ENCODE measurements at places on chromosomes 3 and 15. TPM values are rescaled to one million over a fixed set of nuclear protein-coding genes. Genes with fewer than 3 reads are reported as not detected.

GRCh38 chr3:189122526-189123205 lies 49.1 kb upstream of the TPRG1 start:
- no peak for DNase-seq

- DNase-seq = no peak
Measured at GRCh38 chr3:10012106-10012505, 14.1 kb upstream of the FANCD2 start.

- DNase-seq = no peak
Measured at GRCh38 chr15:79724804-79725203, 172.0 kb downstream of the MTHFS start.

- no peak for DNase-seq
Measured at GRCh38 chr3:66819993-66820501, 178.1 kb upstream of the KBTBD8 start.

P2RY14 gene
- total RNA-seq = not detected

GRM2 gene
- total RNA-seq = 0.44 TPM

- DNase-seq = no peak
Measured at GRCh38 chr3:183484431-183485075, 56.1 kb upstream of the MCF2L2 start.

DBR1 gene
- total RNA-seq = 12.4 TPM

DNA sequence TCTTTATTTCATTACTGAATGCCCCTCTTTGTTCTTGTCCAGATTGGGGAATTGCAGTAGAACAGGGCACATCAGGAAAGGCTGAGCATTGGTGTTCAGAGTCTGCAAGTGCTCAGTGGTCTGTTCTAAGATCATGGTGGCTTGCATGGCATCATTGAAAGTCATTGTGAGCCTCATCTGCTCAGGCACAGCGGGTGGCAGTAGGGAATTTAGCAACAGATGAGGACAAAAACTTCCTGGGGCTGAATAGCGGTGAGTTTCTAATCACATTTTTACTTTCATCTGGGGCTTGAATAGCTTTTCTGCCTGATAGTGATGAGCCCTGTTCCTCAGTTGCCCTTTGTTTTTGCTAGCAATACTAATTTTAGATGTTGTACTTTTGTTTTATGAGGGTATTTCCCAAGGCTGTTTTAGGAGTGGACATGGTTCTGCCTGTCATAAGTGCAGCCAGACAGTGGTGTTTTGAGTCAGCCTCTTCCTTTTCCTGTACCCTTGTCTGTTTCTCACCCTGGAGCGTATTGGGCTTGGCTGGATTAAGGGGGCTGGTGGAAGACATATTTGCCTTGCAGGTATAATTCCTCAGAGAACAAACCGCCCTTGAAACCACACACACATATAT lies 127.2 kb upstream of the IL12A start:
- no peak for DNase-seq

MESP2 gene
- not detected for total RNA-seq

DNA sequence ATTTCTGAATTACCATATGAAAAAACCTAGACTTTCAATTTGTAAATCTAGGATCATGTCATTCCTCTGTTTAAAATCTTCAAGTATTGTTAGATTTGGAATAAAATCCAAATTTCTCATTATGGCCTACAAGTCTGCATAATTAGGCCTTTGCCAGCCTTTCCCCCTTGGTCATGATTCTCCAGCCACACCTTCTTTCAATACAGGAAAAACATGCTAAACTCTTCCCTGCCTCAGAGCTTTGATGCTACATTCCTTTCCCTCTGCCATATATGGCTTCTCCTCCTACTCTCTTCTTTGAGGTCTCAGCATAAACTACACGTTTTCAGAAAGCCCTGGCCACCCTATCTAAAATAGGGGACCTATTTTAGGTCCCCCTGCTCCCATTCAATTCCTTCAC lies 48.5 kb downstream of the TM6SF1 start:
- no peak for DNase-seq

TRPM1 gene
- total RNA-seq = not detected

GOLGA6L9 gene
- 4.1 TPM for total RNA-seq

DNA sequence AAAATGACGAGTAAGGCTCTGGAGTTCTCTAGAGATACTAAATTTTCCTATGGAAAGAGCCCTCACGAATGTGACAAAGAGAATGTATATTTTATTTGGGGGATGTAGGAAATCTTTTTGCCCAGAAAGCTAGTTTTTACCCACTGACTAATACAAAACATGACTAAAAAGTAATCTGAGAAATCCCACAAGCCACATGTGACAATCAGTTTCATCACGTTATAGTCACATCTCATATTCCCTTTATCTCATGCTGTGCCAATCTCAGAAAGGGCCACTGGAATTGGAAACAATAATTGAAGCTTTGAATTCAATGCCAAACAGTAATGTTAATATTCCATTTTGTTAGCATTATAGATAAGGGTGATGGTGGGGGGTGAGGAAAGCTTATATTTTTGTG lies 509.0 kb upstream of the GOLIM4 start:
- DNase-seq = no peak

CLRN1 gene
- not detected for total RNA-seq

All from MCF 10A (cell line).